Stimulated activated CD4-positive, alpha-beta T cell treated with anti-CD3 and anti-CD28 coated beads, Interleukin-12 subunit alpha, Interleukin-12 subunit beta, amount 100 ng/mL, for 24 hours (primary cell): ENCODE measurements at places on chromosomes 1 and 21.

DNA sequence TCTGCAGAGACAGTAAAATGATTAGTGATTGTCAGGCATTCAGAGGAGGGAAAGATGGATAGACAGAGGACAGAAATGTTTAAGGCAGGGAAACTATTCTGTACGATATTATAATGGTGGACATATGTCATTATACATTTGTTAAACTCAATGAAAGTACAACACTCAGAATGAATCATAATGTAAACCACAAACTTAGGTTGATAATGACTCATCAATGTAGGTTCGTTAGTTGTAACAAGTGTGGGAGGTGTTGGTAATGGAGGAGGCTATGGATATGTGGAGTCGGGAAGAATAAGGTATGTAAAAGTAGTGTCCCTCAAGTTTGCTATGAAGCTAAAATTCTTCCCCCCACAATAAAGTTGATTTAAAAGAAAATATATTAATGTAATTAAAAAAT lies 455.0 kb downstream of the BRINP3 start:
- no peak for DNase-seq

DNA sequence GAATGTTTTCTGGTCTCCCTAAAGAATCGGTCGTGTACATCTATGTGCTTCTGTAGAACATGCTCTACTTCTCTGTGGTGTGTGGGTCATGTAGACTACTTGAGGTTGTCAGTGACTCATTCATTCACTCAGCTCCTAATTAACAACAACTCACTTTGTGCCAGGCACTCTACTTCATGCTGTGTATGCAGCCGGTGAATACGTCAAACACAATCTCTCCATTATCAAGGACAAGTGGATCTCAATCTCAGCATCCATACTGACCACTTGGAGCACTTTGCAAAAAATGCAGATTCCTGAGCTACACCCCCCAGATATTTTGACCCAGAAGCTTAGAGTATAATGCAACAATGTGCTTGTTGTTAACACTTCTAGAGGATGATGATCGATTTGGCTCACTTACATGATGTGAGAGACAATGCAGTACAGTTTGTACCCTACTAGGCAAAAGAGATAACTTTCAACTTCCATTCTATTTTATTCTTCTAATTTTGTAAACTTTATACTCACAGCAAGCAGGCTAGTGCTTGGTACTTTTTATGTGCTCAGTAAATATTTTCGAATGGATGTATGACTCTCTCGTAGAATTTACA lies 508.6 kb upstream of the ADAMTS5 start:
- no peak for DNase-seq

GRCh38 chr1:77639056-77639455 lies 43.4 kb downstream of the ZZZ3 start:
- DNase-seq: no peak

- no peak for DNase-seq
Observed at GRCh38 chr1:242800521-242800920, 276.0 kb upstream of the PLD5 start.

DNA sequence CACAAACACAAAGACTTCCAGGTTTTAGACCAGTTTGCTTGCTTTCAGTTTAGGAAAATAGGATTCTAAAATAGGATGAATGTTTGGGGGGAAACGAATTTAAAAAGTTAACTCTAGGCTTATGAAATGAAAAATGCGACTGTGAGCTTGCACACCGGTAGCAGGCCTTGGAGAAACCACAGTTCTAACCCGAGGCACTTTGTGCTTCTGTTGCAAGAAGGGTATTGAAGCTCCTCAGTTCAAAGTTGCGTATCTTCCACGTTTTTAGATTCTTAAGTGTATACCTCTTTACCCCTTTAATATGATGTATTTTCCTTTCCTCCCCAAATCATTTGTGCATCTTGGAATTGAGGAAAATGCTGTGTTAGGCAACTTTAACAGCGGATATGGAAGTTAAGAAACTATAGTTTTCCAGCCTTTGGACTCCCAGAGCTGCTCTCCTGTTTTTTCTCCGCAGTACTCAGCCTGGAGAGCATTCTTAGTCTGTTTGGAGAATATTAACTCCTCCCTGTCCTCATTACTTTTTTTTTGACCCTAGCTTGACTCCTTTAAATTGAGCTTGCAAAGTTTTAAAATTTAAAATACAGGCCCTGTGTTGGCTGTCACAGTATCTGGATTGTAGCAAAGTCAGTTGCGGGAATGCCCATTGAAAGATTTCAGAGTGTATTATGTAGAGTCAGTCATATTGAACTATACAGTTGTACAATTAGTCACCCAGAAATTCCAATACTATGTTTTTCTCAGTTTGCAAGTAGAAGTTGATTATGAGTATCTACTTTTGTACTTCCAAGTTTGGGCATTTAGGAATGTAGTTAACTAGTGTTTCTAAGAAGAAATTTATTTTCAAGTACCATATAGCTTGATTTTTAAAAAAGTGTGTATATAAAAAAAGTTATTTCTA lies 2.6 kb downstream of the MRPS6 start:
- no peak for DNase-seq

GRCh38 chr21:23949493-23949892 lies 1657.8 kb downstream of the MRPL39 start:
- no peak for DNase-seq

GRCh38 chr1:116150368-116150767 lies 39.2 kb downstream of the MAB21L3 start:
- no peak for DNase-seq

- no peak for DNase-seq
Observed at GRCh38 chr1:228073857-228074545, 8.5 kb upstream of the ARF1 start.

GRCh38 chr1:14565090-14565489 lies 33.4 kb upstream of the KAZN start:
- no peak for DNase-seq

DNA sequence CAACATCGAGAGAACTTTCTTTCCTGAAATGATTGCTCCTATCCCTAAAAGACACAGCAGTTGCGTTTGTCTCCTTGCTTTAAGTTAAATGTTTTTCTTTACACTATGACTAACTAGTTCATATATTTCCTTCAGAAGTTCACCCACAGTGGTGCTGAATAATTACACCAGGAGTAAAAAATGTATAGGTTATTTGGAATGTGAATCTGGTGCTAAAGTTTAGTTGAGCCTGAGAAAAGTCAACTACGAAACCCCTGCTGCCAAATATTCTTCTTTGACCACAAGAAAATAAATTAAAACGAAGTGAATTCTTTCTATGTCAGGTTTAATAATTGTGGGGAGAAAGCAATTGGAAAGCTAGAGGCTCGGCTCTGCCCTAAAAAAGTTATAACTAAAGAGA lies 52.8 kb downstream of the C4BPA start:
- DNase-seq: no peak

DNA sequence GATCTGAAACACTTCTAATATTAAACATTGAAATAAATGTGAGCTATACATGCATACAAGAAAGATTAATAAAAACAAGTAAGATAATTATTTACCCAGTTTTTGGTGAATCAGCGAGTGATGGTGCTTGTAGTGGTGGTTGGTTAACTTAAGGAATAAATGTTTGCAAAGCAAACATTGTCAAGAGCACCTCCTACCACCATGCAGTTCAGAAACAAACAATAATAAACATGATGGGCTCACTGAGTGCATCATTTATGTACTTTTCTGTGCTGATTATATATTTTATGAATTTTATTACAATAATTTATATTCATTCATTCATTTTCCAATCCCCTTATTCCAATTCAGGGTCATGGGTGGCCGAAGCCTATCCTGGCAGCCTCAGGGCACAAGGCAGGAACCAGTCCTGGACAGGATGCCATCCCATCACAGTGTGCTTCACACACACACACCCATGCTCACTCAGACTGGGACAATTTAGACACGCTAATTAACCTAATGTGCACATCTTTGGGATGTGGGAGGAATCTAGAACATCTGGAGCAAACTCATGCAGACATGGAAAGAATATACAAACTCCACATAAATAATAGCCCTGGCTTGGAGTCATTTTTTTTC lies 57.8 kb downstream of the ZMYM4 start:
- DNase-seq: no peak

GRCh38 chr21:38401191-38401926 lies 96.9 kb downstream of the ERG start:
- no peak for DNase-seq

- no peak for DNase-seq
Observed at GRCh38 chr1:72369069-72369757, 86.9 kb upstream of the NEGR1 start.

DNA sequence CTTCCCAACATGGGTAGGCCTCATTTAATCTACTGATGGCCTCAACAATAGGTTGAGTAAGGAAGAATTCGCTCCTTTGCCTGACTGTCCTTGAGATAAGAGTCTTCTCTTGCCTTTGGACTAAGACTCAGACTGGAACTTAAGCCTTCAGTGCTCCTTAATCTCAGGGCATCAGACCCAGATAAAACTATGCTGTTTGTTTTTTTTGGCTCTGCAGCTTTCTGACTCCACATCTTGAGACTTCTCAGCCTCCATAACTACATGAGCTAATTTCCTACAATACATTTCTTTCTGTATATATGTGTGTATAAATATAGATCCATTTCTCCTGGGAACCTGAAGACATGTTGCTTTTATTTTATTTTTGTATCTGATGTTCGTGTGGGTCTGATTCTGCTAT lies 1470.7 kb upstream of the PRMT6 start:
- no peak for DNase-seq

DNA sequence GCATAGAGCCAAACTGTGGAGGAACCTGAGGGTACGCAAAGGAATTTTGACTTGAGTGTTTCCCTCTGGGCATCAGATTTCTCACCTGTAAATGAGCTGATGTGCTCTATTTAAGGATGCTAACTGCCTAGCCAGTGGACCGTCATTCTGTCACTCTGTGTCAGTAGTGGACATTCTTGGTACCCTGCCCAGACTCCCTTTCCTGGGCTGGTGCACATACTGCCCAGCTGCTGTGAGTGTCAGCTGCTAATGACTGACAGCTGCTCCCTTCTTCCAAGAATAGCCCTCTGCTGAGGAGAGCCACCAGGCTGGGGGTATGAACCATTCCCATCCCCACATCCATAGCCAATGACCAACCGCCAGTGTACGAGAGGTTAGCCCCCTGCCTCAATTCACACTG lies 193.1 kb upstream of the DAB1 start:
- no peak for DNase-seq

DNA sequence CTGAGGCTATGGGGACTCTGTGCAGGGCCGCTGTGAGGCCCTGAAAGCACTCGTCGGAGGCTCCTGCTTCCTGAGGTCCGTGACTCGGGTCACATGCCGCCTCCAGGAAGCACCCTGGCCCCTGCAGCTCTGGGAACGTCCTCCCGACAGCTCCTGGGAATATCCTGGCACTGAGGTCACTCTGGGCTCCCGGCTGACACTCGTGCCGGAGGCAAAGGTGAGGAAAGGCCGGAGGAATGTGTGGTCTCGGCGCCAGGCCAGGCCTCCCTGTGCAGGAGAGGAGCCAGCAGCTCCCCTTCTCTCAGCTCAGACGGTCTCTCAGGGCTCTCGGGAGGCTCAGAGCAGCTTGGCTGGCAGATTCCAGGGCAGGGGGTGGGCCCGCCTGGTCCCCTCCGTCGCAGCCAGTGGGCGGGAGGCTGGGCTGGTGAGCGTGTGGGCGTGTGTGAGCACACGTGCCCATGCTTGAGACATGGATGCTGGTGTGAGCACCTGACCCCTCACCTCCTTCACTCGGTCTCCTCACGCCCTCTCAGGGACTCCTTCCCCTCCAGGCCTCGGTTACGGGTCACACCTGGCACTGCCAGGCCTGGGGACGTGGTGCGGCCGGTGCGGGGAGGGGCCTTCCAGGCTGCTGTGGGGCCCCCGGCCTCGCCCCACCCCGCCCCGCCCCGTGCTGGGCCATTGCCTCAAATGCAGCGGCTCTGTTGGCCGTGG lies 5.5 kb upstream of the RNF223 start:
- DNase-seq: no peak

- no peak for DNase-seq
Observed at GRCh38 chr1:55536545-55536865, 321.3 kb upstream of the USP24 start.
